Trophoblast cell (in vitro differentiated cells and primary cell): ENCODE measurements at places on chromosomes 4 and X.

DNA sequence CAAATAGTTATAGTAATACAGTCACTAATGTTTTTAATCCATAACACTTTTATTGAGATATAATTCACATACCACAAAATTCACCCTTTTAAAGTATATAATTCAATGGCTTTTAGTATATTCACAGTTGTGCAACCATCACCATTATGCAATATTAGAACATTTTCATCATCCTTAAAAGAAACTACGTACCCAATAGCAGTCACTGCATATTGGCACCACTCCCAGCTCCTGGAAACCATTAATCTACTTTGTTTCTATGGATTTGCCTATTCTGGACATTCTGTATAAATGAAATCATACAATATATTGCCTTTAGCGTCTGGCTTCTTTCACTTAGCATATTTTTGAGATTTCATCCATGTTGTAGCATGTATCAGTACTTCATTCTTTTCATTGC, 99.3 kb downstream of the AMMECR1 start:
- no peak for DNase-seq

DNA sequence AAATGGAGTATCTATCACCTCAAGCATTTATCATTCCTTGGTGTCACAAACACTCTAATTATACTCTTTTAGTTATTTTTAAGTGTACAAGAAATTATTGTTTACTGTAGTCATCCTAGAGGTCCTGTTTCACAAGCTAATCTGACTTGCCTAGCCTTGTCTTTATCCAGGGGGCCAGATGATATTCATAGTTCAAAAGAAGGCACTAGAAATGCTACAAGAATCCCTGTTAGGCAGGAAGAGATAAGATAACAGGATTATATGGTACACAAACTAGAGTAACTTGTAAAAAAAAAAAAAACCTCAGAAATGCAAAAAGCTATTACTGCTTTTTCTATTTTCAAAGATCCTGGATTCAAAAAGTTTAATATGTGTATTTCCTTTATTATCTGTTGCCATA, 95.8 kb downstream of the MBNL3 start:
- DNase-seq = no peak

- DNase-seq = no peak
These were observed 173.0 kb downstream of the SPCS3 start for GRCh38 chr4:176492646-176493302.

- peak; percentile 69 for DNase-seq
These were observed 62.6 kb upstream of the ALB start for GRCh38 chr4:73341454-73341853.

- DNase-seq = no peak
These were observed 475.4 kb upstream of the HS3ST1 start for GRCh38 chr4:11904117-11904535.

DNA sequence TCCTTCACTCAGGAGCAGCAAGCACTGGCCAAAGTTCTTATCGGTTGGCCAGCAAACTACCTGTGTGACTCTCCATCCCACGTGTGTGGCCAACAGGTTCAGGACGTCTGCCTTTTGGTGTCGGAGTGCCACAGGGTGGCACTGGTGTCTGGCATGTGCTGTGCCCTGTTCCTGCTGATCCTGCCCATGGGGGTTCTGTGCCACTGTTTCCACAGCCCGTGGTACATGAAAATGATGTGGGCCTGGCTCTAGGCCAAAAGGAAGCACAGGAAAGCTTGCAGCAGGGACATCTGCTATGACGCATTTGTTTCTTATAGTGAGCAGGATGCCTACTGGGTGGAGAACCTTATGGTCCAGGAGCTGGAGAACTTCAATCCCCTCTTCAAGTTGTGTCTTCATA, 4.6 kb upstream of the TLR2 start:
- DNase-seq = no peak

DNA sequence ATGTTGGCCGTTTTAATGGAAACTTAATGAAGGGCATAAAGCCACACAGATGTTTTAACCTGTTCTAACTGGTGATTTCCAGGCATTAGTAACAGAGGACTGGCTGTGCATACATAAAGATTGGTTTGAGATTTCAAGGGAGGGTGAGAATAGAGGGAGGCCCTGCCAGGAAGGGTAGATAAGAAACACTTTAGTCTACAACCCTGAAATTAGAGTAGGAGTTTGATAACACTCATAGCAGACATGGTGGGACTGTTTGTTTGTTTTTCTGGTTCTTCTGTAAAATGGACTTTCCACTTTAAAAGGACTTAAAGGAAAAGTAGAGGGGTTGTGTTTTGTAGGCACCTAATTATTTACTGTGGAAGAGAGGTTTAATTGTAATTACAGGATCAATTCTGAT, 16.2 kb downstream of the SLC4A4 start:
- no peak for DNase-seq

DNA sequence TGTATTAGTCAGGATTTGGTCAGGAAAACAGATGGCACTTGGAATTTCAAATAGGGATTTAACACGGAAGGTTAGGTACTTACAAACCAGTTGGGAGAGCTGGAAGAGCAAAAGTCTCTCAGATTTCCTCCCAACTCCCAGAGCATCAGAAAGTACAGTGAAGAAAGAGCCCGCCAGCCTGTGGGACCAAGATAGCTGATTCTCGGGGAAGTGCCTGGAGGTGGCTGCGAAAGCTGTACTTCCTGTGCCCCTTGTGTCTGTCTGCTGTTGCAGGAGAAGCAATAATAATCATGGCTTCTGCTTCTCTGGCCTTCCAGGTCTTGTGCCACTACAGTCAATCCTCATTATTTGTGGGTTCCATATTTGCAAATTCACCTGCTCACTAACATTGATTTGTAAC, 221.0 kb upstream of the BCOR start:
- DNase-seq = no peak

- DNase-seq = no peak
These were observed 119.5 kb upstream of the SCML1 start for GRCh38 chrX:17617806-17618205.

GRCh38 chrX:124530803-124531202, 184.4 kb downstream of the SH2D1A start:
- no peak for DNase-seq

DNA sequence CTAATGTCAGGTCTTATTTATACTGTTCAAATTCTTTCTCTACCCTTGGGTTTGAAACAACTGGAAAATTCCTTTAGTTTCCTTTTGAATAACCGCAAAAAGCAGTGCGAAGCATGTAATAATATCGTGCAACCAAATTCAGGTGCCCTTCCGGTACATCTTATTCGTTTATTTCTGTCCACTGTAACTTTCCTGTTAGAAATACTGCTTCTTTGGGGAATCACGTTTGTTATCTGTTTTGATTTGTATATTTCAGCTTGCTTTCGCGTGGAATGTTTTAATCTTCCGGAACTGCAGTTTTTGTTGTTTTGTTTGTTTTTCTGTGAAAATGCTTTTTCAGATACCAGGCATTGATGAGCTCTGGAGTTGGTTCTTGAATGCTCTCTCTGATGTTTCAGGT, 85.7 kb upstream of the HPRT1 start:
- no peak for DNase-seq

GRCh38 chrX:68838571-68838910, 9.7 kb downstream of the EFNB1 start:
- no peak for DNase-seq

GRCh38 chr4:118950224-118950623, 61.6 kb downstream of the SYNPO2 start:
- DNase-seq = no peak

- DNase-seq = peak; percentile 38
These were observed 155.6 kb upstream of the PACRGL start for GRCh38 chr4:20544645-20545044.

- DNase-seq = no peak
These were observed 211.5 kb downstream of the CHRDL1 start for GRCh38 chrX:110584083-110584482.

GRCh38 chr4:180281724-180282123, 1961.5 kb upstream of the TENM3 start:
- DNase-seq = no peak

DNA sequence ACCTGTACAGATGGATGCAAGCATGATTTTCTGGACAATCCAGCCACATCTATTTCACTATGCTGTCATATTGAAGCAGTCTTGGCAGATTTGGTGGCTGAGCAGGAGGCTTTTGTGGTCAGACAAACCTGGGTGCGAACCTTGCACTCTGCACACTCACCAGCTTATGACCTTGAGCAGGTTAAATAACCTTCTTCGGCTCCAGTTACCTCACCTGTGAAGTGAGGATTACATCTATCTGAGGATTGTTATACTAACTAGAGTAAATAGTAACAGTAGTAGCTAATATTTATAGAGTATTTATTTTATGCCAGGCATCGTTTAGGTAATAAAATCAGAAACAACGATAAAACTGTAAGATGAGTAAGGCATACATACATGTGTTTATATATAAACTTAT, 150.0 kb downstream of the PPP3CA start:
- no peak for DNase-seq

DNA sequence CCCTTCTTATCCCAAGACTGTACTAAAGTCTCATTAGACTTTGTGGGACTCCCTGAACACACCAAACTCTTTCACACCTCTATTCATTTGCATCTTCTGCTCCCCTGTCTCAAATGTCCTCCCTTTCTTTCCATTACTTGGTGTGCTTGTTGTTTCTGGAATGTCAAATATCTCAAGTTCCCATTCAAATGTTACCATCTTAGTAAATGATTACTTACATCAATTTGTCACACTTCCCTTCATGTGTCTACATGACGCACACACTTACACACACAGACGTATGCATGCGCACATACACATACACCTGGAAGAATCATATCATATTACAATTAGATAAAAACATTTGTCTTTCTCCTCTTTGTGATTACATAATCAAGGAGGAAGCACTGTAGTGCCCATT, 210.8 kb upstream of the TEX13C start:
- no peak for DNase-seq

- DNase-seq = no peak
These were observed 44.0 kb upstream of the GATB start for GRCh38 chr4:151804821-151805220.

DNA sequence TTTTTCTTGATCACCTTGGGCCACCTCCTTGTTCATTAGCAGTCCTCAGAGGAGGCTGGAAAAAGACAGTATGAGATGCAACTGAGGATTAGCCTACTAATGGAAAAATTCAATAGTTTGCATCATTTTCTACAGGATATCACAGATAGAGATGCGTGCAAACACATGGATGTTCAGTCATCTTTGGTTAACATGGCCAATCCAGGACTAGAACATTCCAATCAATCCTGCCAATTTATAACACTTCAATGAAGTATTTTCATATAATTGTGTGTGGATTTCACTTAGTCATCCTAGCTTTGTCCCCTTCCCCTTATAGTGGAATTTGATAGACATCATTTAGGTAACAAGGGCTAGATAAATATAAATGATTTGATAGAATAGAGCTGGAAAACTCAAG, 42.7 kb downstream of the MAML3 start:
- no peak for DNase-seq

DNA sequence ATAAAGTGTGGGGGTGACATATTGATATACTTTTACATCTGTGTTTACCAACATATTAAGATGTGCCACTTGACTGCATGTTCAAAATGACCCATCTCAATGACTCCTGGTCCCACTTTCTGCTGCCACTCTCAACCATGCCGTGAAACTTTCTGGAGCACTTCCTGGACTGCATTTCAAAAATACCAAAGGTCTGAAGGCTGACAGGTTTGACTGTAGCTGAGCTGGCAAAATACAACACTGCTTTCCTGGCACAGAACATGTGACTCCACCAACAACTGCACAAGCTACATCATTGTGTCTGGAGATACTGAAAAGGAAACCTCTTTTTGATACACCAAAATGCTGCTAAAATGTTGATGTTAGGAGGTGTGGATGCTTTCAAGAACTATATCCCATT, 184.8 kb downstream of the UNC5C start:
- no peak for DNase-seq

DNA sequence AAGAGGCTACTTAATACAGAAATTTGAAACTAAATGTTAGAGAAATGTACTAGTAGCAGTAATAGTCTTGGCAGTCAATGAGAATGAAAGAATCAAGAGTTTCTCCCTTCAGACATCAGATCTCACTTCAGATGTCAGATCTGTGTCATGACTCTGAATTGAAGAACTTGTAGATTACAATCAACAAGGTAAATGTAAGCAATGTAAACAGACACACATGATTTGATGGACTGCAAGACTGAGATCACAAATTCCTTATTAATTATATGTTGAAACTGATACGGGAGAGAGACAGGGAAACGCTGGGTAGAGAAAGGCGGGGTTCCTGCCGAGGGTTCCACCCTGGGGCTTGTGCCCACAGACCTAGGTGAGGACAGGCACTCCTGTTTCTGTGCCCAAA, 65.5 kb upstream of the HHIP start:
- peak; percentile 64 for DNase-seq

GRCh38 chrX:10750581-10750980, 130.2 kb upstream of the MID1 start:
- no peak for DNase-seq

DNA sequence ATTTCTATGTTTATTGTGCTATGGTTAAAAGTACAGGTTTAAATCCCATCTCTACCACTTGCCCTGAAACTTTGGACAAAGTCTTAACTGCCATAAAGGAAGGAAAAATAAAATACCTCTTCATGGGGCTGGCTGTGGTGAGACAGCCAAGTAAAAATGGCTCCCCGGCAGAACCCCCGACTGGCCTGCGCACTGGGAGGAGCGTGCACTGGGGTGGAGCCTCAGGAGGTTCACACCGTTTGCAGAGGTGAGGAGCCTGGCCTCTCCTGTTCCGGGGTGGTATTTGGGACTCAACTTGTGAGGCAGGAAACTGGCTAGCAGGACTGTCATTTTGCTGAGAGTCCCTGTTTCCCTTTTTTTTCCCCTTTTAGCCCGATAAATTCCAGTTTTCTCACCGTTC, 47.8 kb downstream of the CORIN start:
- no peak for DNase-seq

DNA sequence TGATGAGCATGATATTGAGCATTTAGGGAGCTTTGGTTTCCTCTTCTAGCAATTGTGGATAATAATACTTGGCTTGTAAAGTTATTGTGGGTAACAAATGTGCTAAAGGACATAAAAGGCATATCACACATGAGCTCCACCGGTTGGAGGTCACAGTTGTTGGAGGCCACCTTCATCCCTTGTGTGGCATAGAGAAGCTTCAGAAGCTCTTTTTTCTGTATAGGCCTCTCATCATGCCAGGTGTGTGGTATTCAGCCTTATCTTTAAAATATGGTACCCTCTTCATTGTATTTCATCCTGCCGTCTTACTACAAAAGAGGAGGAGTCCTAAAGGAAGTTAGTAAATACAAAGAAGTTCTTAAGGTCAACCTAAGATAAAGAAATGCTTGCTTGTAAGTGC, 66.4 kb downstream of the HMGB2 start:
- DNase-seq = no peak

DNA sequence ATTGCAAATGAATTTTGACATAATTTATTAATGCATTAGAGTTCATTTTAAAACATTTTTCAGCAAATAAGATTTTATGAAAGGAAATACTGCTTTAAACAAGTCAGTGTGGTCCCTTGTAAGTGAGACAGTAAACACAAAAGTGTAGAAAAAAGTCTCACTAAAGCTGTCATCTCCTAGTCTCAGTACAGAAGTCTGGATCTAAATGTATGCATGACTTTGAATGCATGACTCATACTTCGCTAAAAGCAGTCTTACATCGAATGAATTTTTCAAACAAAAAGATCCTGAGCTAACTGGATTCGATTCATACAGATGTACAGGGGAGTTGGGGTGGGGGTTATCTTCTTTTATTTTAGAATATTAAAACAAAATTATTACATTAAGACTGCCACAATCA, 207.4 kb upstream of the VCX start:
- DNase-seq = no peak

- no peak for DNase-seq
These were observed 140.0 kb upstream of the SCML1 start for GRCh38 chrX:17597327-17597726.
